A549 treated with Hydrocortisone at 1 μM for 4 hours (cell line): ENCODE measurements at places on chromosomes 6 and 20. TPM values are rescaled to one million over a fixed set of nuclear protein-coding genes. Genes with fewer than 3 reads are reported as not detected.

Gene FRMD1
- 0.03 to 0.07 TPM in 2 of 5 replicates, not detected in the others for total RNA-seq

Gene ESR1
- not detected in 5 replicates for total RNA-seq

Gene MUC22
- 0.01 to 0.03 TPM (median 0.02 TPM) in 4 of 5 replicates, not detected in the other for total RNA-seq

Gene CGA
- total RNA-seq = 0.24 to 0.59 TPM (median 0.39 TPM) in 5 replicates

Gene DST
- total RNA-seq = 48.1 to 55.0 TPM (median 50.0 TPM) in 5 replicates
